ENCODE measurements at places on chromosomes 16 and 17. TPM values are rescaled to one million over a fixed set of nuclear protein-coding genes. Genes with fewer than 3 reads are reported as not detected.
A peak's percentile ranks its signal among the peaks of the same experiment; 100 is the strongest.

DNA sequence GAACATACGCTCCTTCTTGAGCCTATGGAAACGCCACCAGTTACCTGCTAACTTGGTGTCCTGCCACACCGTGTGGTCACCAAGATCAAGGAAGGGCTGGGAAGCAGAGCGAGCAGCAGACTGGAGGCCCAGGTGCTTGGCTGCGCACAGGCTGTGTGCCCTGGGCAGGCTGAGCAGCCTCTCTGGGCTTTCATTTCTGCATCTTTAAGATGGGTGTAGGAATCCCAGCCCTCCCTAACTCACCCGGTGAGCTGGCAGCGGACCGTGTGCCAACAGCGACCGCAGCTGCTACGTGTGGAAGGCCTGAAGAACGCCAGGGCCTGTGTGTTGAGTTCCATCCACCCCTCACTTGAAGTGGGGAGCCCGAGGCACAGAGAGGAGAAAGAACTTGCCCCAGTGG lies 80.0 kb downstream of the IRF8 start:
- no peak for DNase-seq

DNA sequence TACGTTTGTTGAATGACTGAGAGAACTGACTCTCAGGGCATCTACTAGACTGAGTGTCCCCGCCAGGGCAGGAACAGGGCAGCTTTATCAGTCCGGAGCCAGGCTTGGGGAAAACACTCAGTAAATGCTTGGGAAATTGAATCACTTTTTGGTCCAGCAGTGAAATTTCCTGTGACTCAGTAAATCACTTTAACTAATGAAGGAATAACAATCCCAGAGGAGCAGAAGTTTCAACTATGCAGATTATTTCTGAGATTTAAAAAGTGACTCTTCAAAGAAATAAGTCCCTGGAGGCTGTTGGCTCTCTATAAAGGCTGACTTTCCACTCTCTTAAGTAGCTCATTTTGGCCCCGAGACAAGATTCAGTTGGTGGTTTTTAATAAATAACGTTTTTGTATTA lies 101.8 kb downstream of the FOXL1 start:
- DNase-seq, result peak; percentile 92

Gene ARSG
- 0.77 TPM for total RNA-seq

Gene MT1H
- total RNA-seq, result not detected

Data from A172 (cell line).